ENCODE measurements at places on chromosomes 3 and 15.

DNA sequence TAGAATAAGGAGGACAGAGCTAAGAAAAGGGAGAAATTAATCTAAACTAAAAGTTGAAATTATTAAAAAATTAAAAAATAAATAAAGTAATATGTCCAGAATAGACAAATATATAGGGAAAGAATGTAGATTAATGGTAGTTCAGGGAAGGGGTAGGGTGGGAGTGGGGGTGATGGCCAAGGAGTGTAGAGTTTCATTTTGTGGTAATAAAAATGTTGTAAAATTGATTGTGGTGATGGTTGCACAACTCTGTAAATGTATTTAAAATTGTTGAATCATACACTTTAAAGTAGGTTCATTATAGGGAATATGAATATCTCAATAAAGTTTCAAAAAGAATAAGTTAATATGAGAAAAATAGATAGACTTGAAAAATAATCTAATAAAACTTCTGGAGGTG, 21.0 kb upstream of the FNDC3B start:
- no peak for DNase-seq

GRCh38 chr3:176789281-176789705, 408.0 kb downstream of the TBL1XR1 start:
- DNase-seq = no peak

DNA sequence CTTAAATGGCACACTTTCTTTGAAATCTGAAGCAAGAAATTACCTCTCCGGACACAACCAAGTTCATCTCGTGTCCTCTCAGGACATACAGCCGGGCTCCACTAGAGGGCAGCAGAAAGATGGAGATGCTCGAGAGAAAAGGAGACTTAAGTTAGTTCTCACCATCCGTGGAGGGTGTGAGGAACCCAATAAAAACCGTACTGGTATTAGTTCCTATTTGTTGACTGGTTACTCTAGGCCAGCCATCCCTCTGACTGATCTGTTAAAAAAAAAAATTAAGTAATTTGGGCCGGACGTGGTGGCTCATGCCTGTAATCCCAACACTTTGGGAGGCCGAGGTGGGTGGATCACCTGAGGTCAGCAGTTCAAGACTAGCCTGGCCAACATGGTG, 7.9 kb upstream of the CYP11A1 start:
- no peak for DNase-seq

- no peak for DNase-seq
These were observed 311.4 kb downstream of the EPHB1 start for GRCh38 chr3:135106445-135106844.

DNA sequence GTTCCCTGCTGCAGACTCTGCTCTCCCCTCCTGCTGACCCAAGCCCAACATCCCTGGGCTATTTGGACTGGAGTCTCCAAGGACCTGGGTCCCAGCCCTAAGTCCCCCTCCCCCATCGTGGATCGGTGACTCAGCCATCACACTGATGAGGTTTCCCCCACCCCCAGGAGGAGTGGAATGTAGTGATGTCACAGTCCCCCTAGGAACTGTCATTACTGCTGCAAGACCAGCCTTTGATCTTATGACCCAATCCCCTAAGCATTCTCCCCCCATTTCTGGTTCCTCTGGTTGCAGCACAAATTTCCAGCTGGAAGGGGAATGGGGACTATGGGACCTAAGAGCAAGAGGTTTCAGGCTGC, 63.4 kb upstream of the CSPG4 start:
- DNase-seq = no peak

DNA sequence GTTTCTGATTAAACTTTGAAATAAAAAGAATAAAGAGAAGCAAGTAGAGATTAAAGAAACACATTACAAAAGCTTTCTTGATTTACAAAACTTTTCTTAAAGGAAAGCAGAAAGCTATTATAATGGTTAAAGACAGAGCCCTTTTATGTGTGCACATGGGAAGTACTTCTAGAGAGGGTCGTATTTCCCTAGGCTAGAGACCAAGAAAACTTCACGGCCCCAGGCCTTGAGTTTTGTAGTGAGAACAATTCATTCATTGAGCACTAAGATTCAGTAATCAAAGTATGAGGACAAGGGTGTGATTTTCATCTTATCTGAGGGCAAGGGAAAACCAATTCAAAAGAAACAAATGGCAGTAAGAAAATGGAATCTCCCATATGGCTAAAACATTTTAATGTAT, 854.1 kb downstream of the ROBO1 start:
- DNase-seq = no peak

DNA sequence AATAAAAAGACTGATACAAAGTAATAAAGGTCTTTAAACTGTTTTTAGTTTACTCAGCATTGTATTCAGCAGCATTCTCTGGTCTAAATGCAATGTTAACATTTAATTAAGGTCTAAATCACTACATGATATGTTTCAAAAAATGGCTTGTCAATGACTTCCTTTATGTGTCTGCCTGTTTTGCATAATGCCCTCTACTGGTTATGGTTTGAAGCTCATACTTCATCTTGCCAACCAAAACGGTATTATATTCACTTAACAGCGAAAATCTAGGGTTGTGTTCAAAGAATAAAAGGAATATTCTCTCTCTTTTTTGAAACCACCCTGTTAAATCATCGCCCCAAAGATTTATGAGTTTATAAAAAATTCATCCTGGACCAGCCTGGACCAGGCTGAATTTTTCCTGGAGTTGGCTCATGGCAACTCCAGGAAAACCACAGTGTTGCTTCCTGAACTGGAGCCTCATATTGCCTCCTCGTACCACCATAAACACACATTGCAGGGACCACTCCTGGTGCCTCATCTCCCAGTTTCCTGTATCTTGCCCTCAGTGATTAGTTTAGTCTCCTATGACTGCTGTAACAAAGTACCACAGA, 6.7 kb upstream of the NCEH1 start:
- no peak for DNase-seq

- no peak for DNase-seq
These were observed 21.2 kb downstream of the SIN3A start for GRCh38 chr15:75430259-75430658.

- DNase-seq = no peak
These were observed 703.0 kb upstream of the ZNF385D start for GRCh38 chr3:22453906-22454535.

GRCh38 chr15:53982876-53983275, 4.6 kb downstream of the UNC13C start:
- no peak for DNase-seq

GRCh38 chr3:102570511-102570910, 135.7 kb downstream of the ZPLD1 start:
- DNase-seq = no peak

All from AG04450 (cell line).